ENCODE measurements at places on chromosomes 16 and 17.

DNA sequence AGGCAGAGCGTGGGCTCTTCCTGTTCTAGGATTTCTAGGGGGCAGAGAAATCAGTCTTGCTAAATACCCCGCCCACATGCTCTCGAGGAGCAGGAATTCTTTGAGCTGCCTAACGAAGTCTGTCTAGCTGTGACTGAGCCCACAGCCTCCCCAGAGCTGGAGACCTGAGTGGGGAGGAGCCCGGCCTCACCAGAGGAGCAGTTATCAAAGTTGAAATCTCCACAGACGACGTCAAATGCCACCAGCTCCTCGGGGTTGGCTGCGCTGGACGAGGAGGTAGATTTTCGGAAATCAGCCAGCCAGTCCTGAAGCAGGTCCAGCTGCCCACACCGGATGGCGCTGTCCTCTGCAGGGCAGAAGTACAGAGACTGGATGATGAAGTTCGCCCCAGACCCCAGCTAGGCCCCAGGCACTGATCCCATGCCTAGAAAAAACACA lies 53.8 kb downstream of the PRMT7 start:
- no peak for DNase-seq

GRCh38 chr16:30664616-30665109 lies 6.4 kb downstream of the FBRS start:
- no peak for DNase-seq

- no peak for DNase-seq
Measured at GRCh38 chr17:50469671-50470305, 1.1 kb upstream of the CHAD start.

DNA sequence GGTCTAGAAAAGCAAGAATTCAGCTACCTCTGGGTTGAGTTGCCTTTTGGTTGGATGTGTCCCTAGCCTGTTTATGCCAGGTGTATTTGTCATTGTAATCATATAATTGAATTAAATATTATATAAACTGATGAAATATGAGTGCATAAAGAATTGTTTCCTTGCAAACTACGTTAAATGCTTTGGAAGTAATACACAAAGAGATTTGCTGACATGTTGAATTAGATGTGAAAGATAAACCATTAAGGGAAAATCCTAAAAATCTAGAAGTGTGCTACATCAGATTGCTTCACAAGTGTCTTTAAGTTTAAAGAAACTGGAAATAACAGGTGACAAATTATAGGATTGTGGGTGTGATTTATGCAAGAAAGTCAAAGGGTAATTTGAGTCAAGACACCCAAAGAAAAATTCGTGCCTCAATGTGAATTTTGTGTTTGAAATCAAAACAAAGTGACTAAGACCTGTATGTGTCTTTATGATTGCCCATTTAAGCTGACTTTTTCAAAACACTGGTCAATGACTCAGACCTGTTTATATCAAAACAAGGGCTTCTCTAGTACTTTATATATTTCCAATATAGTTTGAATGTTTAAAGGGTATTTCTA lies 5.1 kb upstream of the PYY start:
- DNase-seq, result no peak

Data from activated CD4-positive, alpha-beta T cell treated with anti-CD3 and anti-CD28 coated beads, Interleukin-2, amount 50 U/mL, for 1 hour (primary cell).